ENCODE measurements at places on chromosomes 6 and 20.

- DNase-seq: no peak
These were observed 17.3 kb downstream of the NSFL1C start for GRCh38 chr20:1449370-1449769.

GRCh38 chr6:88120635-88121034 lies 45.5 kb downstream of the CNR1 start:
- DNase-seq: no peak

GRCh38 chr20:10679269-10679668 lies 5.5 kb upstream of the JAG1 start:
- no peak for DNase-seq

DNA sequence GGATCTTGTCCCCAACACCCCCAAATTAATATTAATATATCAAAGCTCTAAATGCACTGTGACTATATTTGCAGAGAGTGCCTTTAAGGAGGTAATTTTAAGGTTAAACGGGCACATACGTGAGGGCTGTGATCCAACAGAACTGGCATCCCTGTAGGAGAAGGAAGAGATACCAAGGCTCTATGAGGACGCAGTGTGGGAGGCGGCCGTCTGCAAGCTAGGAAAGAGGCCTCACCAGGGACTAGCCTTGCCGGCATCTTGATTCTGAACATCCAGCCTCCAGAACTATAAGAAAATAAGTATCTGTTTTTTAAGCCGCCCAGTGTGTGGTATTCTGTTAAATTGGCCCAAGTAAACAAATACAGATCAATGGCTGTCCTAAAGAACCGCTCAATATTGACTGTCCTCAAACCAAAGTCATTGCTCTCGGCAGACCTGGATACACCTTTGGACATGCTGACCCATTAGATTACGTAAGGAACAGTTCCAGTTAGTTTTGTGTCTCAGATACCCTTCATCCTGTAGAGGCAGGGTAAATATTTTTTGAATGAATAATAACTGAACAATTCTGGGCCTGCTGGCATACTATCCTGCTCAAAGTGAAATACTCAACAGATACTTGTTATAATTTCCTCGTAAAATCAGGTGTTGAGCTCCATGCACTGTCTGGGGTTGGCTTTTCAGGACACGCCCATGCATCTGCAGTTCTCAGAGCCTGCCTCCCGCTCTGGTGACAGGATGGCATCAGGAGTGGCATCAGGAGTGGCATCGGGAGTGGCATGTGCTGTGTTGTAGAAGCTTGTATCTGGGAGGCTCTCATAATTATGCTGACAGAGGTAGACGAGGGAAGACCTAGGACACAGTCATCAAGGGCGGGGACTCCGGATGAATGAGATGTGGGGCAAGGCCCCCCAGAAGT lies 6.3 kb downstream of the PRR18 start:
- no peak for DNase-seq

- DNase-seq: no peak
These were observed 90.4 kb downstream of the DLL1 start for GRCh38 chr6:170200458-170200891.
